ENCODE measurements at places on chromosomes 4 and X. TPM values are rescaled to one million over a fixed set of nuclear protein-coding genes. Genes with fewer than 3 reads are reported as not detected.

DNA sequence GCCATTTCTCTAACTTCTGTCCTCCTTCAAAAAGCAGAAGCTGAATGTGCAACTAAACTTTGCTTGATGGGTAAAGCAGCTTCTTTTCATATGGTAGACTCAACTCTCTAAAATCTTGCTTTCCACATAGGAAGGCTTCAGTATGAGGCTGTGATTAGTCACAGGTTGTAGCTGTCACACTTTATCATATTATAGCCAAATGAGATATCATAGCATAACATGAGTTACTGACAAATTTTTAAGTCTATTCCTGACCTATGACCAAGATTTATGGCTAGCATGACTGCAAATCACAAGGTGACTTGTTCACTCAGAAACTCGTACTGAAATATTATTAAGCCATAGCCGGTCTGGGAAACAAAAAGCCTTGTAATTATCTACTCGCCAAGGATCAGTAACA, 998.6 kb downstream of the RPA4 start:
- no peak overlapping the region for H3K27ac ChIP-seq
- no peak overlapping the region for H3K4me3 ChIP-seq
- no peak for DNase-seq
- H3K27me3 ChIP-seq = no peaks in the 10 kb centered on the region
- H3K4me1 ChIP-seq = no peaks in the 10 kb centered on the region

GRCh38 chrX:65871671-65872311, 168.1 kb downstream of the VSIG4 start:
- no peaks in the 10 kb centered on the region for H3K36me3 ChIP-seq
- H3K27ac ChIP-seq = no peak overlapping the region
- no peaks in the 10 kb centered on the region for H3K27me3 ChIP-seq
- no peaks in the 10 kb centered on the region for H3K4me1 ChIP-seq
- DNase-seq = no peak

GRCh38 chr4:143364063-143364462, 27.4 kb downstream of the GAB1 start:
- H3K27me3 ChIP-seq = no peaks in the 10 kb centered on the region
- H3K27ac ChIP-seq = no peak overlapping the region
- no peak overlapping the region for H3K4me3 ChIP-seq
- H3K36me3 ChIP-seq = no peaks in the 10 kb centered on the region
- peaks cover 23% of the 10 kb centered on the region for H3K4me1 ChIP-seq

GRCh38 chr4:182225257-182225852, 17.8 kb upstream of the TENM3 start:
- no peaks in the 10 kb centered on the region for H3K36me3 ChIP-seq
- DNase-seq = no peak
- H3K4me1 ChIP-seq = no peaks in the 10 kb centered on the region
- H3K4me3 ChIP-seq = no peak overlapping the region

- no peaks in the 10 kb centered on the region for H3K27me3 ChIP-seq
- peaks cover 5% of the 10 kb centered on the region for H3K4me1 ChIP-seq
- no peak for DNase-seq
- no peak overlapping the region for H3K4me3 ChIP-seq
Measured at GRCh38 chr4:106347167-106347566, 21.4 kb downstream of the GIMD1 start.

DNA sequence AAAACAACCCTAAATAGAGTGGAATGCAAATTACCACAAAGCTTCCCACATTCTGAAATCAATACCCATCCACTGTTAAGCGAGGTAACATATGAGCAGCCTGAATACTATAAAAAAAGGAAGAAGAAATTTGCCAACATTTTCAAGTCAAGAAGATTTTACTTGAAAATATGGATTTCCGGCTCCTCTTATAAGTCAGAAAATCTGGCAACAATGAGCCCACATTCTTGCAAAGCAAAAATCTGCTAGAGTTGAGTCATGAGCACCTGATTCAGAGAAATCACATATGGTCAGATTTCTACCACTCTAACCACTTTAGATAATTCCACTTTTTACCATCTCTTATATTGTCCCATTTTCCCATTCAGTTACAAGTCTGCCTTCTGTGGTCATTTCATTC, 395.7 kb downstream of the DTHD1 start:
- no peak overlapping the region for H3K4me3 ChIP-seq
- H3K36me3 ChIP-seq = no peaks in the 10 kb centered on the region
- no peak for DNase-seq
- H3K4me1 ChIP-seq = no peaks in the 10 kb centered on the region
- no peaks in the 10 kb centered on the region for H3K27me3 ChIP-seq

DNA sequence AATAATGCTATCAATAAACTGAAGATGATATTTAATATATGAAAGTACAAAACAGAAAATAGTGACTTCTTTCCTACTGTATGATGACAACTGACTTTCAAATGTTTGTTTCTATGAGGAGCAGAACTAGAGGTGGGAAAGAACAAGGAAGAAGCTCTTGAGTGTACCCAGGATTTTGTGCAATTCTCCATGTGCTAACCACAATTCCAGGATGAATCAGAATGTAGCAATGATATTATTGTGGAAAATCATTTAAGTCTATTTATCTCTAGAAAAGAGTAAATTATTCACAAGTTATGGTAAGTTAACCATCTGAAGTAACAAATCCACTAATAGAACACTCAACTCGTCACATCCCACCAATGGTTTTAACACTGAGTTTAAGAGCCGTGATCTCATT, 324.1 kb upstream of the EMCN start:
- no peaks in the 10 kb centered on the region for H3K4me1 ChIP-seq
- no peak for DNase-seq
- no peak overlapping the region for H3K27ac ChIP-seq
- no peaks in the 10 kb centered on the region for H3K27me3 ChIP-seq

DNA sequence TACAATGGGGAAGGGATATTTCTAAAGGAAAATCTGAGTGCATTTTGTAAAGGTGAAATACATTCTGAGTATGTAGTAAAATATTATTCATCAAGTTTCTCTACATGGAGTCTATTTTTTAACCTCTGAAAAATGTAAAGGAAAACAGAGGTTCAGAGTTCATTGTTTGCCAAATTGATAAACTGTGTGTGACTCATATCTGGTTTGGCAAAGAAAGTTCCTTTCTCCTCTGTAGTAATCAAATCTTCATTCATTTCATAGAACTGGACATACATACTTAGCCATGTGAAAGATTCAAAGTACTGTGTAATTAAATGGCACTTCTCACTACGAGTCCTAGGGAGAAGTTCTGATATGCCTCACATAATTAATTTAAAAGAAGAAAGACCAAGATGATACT, 61.6 kb downstream of the HPGD start:
- H3K27ac ChIP-seq = no peak overlapping the region
- H3K36me3 ChIP-seq = no peaks in the 10 kb centered on the region
- DNase-seq = no peak
- no peak overlapping the region for H3K4me3 ChIP-seq
- H3K27me3 ChIP-seq = no peaks in the 10 kb centered on the region

- H3K4me1 ChIP-seq = no peaks in the 10 kb centered on the region
- H3K4me3 ChIP-seq = no peak overlapping the region
- H3K27ac ChIP-seq = no peak overlapping the region
- H3K36me3 ChIP-seq = no peaks in the 10 kb centered on the region
- DNase-seq = no peak
Measured at GRCh38 chrX:41516999-41517765, 70.0 kb downstream of the NYX start.

DNA sequence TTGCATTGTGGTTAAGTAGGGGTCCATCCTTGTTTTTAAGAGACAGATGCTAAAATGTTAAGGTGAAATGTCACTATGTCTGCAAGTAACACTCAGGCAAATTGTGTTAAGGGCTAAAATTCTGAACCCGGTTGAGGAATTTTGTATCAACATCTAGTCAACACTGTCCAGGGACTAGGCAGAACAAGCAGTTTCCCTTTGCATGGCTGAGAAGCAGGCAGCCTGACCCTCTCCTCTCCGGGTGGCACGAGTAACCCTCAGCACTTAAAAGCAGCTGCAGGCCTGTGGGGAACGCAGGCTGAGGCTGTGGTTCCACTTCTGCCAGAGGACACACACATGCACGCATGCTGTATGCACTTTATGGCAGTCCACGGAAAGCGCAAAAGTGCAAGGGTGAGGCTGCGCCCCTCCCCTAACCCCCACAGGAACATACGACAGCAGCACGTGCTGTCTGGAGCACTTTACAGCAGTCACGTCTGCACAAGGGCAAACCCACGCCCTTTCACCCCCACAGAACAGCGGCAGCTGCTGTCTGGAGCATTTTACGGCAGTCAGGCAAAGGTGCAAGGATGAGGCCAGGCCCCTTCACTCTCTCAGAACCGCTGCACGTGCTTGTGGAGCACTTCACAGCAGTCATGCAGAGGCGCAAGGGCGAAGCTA, 619 bp upstream of the MPC1L start:
- H3K36me3 ChIP-seq = no peaks in the 10 kb centered on the region
- no peak overlapping the region for H3K27ac ChIP-seq
- no peak overlapping the region for H3K4me3 ChIP-seq
- no peaks in the 10 kb centered on the region for H3K4me1 ChIP-seq

- DNase-seq = no peak
- no peak overlapping the region for H3K27ac ChIP-seq
- H3K27me3 ChIP-seq = no peaks in the 10 kb centered on the region
- no peaks in the 10 kb centered on the region for H3K4me1 ChIP-seq
- no peak overlapping the region for H3K4me3 ChIP-seq
Measured at GRCh38 chr4:40957281-40957680, 207.5 kb downstream of the NSUN7 start.

DNA sequence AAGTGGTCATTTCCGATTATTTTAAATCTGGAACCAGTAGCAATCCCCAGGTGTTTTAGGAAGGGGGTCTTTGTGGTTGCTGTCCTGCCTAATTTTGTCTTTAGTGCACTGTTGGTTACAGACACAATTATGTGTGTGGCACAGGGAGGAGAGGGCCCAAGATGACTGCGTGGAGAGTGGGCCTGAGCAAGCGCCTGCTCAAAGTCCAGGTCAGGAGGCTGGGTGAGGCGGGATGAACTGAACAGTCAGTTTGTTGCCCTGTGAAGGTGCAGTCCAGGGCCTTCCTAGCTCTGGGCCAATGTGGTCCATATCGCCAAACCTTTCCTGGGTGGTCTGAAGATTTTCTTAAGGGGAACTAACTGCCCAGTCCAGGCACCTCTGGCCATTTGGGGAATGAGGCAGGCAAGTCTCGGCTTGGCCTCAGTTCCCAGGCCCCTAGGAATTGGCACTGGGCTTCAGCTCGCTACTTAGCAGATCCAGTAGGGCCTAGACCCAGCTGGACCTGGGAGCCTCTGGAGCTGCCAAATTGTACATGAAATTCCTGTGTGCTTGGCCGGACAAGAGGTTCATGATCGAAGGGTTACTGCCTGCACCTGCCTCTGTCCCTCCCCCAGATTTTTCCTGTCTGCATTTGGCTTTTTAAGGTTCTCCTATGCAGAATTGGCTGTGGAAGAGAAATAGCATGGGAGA, 47.6 kb downstream of the ANAPC4 start:
- H3K36me3 ChIP-seq = peaks cover 17% of the 10 kb centered on the region
- H3K4me3 ChIP-seq = no peak overlapping the region
- DNase-seq = no peak

DNA sequence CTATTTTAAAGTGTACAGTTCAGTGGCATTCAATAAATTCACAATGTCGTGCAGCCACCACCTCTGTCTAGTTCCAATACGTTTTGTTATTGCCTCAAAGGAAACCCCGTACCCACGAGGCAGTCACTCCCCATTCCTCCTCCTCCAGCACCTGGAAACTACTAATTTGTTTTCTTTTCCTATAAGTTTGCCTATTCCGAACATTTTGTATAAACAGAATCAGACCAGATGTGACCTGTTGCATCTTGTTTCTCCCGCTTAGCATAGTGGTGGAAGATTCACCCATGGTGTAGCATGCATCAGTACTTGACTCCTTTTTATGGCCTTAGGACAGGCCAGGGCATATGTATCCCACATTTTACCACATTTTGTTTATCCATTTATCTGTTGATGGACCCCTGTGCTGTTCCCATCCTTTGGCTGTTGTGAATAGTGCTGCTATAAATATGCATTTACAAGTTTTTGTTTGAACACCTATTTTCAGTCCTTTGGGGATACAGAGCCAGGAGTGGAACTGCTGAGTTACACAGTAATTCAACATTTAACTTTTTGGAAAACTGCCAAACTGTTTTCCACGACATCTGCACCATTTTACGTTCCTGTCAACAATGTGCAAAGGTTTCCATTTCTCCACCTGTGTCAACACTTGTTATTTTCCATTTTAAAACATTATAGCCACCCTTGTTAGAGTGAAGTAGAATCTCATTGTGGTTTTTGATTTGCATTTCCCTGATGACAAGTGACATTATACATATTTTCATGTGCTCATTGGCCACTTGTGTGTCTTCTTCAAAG, 57.8 kb upstream of the STX18 start:
- H3K27me3 ChIP-seq = no peaks in the 10 kb centered on the region
- no peaks in the 10 kb centered on the region for H3K36me3 ChIP-seq
- H3K4me3 ChIP-seq = no peak overlapping the region

DNA sequence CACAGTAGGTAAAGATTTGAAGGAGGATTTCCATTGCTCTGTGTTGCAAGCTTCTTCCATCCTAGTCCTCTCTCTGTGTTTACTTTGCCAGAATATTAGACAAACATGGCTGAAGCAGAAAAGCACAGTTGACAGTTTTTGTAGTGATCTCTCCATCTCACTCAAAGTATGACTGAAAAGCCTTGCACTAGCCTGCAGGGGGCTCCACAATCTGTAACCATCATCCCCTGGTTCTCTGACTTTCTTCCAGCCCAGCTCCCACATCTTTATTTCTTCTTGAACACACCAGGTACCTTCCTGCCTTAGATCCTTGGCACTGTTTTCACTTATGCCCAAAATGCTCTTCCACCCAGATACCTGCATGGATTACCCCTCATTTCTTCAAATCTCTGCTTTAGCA, 34.1 kb upstream of the HHIP start:
- DNase-seq = no peak
- H3K36me3 ChIP-seq = no peaks in the 10 kb centered on the region
- no peak overlapping the region for H3K27ac ChIP-seq
- H3K4me3 ChIP-seq = no peak overlapping the region
- no peaks in the 10 kb centered on the region for H3K4me1 ChIP-seq
- H3K27me3 ChIP-seq = no peaks in the 10 kb centered on the region

GRCh38 chr4:17232566-17233253, 279.2 kb downstream of the QDPR start:
- peaks cover 8% of the 10 kb centered on the region for H3K4me1 ChIP-seq
- no peak overlapping the region for H3K4me3 ChIP-seq
- H3K27ac ChIP-seq = no peak overlapping the region
- no peaks in the 10 kb centered on the region for H3K36me3 ChIP-seq
- no peak for DNase-seq
- H3K27me3 ChIP-seq = no peaks in the 10 kb centered on the region

Gene ODAM
- total RNA-seq = not detected

Gene GPRASP2
- 7.6 TPM for total RNA-seq

Gene MAGEB10
- total RNA-seq = not detected

Gene RHOXF2B
- total RNA-seq = not detected
